ENCODE measurements at places on chromosomes 7 and 10. TPM values are rescaled to one million over a fixed set of nuclear protein-coding genes. Genes with fewer than 3 reads are reported as not detected.

- DNase-seq = no peak
- no peak overlapping the region for H3K27ac ChIP-seq
- no peak overlapping the region for H3K4me3 ChIP-seq
- H3K27me3 ChIP-seq = no peaks in the 10 kb centered on the region
- H3K4me1 ChIP-seq = no peaks in the 10 kb centered on the region
Observed at GRCh38 chr10:30359373-30360206, 10.5 kb upstream of the MTPAP start.

DNA sequence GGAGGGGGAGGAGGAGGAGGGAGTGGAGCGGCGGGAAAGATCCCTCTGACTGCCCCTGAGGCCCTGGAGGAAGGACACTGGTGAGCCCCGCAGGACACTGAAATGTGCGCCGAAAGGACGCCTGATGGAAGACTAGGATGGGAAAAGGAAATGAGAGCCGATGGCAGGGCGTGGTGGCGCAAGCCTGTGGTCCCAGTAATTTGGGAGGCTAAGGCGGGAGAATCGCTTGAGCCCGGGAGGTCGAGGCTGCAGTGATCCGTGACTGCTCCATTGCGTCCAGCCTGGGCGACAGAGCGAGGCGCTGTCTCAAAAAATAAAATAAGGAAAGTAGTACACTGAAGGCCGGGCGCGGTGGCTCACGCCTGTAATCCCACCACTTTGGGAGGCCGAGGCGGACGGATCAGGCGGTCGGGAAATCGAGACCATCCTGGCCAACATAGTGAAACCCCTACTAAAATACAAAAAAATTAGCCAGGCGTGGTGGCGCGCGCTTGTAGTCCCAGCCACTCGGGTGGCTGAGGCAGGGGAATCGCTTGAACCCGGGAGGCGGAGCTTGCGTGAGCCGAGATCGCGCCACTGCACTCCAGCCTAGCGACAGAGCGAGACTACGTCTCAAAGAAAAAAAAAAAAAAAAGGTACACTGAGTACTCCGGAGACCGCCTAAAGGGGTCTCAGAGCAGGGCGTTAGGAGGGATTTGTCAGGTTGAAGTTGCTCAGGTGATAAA, 561 bp upstream of the HNRNPF start:
- H3K4me3 ChIP-seq = peak overlapping the region; percentile 75
- H3K27me3 ChIP-seq = no peaks in the 10 kb centered on the region
- H3K36me3 ChIP-seq = no peaks in the 10 kb centered on the region
- peaks cover 7% of the 10 kb centered on the region for H3K4me1 ChIP-seq

GRCh38 chr7:107692501-107692900, 31.9 kb downstream of the SLC26A4 start:
- no peaks in the 10 kb centered on the region for H3K27me3 ChIP-seq
- no peak overlapping the region for H3K4me3 ChIP-seq
- no peaks in the 10 kb centered on the region for H3K4me1 ChIP-seq
- no peak overlapping the region for H3K27ac ChIP-seq
- no peaks in the 10 kb centered on the region for H3K36me3 ChIP-seq

DNA sequence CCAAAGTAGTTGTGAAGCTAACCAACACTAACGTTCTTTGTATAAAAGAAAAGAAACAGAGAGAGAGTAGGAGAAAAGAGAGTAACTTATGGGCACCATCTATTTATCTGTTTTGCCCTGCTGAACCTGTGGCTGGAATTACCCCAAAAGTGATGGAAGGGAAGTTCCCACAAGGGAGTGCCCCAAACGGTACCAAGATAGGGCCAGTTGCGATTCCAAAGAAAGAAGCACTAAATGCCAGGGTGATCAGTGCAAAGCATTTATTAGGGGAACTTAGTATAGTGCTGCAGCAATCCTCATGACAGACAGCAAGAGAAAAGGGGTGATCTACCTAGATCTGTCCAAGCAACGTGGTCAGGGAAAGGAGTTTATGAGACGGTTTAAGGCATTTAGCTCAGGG, 190.2 kb downstream of the SORCS3 start:
- no peaks in the 10 kb centered on the region for H3K27me3 ChIP-seq
- DNase-seq = no peak
- H3K36me3 ChIP-seq = no peaks in the 10 kb centered on the region
- H3K4me1 ChIP-seq = no peaks in the 10 kb centered on the region
- H3K4me3 ChIP-seq = no peak overlapping the region

DNA sequence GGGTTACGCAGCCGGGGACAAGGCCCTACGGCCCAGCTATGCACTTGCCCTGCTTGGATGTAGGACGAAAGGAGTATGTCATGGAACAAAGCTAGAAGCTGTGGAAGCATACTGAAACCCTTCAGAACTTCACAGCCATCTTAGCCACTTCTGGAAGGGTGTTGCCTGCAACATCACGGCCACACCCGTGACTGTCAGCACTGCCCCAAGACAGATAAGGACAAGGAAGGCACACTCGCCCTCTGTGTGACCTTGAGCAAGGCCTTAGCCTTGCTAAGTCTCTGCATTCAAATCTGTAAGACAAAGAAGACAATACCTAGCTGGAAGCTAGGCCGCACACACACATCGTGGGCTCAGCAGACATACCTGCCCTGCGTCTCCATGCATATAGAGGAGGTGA, 352.5 kb upstream of the MGMT start:
- no peak overlapping the region for H3K27ac ChIP-seq
- H3K4me3 ChIP-seq = no peak overlapping the region
- no peaks in the 10 kb centered on the region for H3K36me3 ChIP-seq
- DNase-seq = no peak
- no peaks in the 10 kb centered on the region for H3K27me3 ChIP-seq
- H3K4me1 ChIP-seq = no peaks in the 10 kb centered on the region

- no peak overlapping the region for H3K4me3 ChIP-seq
- H3K36me3 ChIP-seq = no peaks in the 10 kb centered on the region
- H3K4me1 ChIP-seq = no peaks in the 10 kb centered on the region
- no peaks in the 10 kb centered on the region for H3K27me3 ChIP-seq
Observed at GRCh38 chr7:158646766-158647474, 57.7 kb downstream of the NCAPG2 start.

- DNase-seq = no peak
- H3K36me3 ChIP-seq = no peaks in the 10 kb centered on the region
- H3K4me1 ChIP-seq = no peaks in the 10 kb centered on the region
- H3K27me3 ChIP-seq = no peaks in the 10 kb centered on the region
- H3K27ac ChIP-seq = no peak overlapping the region
Observed at GRCh38 chr10:122550983-122551382, 9.6 kb upstream of the DMBT1 start.

DNA sequence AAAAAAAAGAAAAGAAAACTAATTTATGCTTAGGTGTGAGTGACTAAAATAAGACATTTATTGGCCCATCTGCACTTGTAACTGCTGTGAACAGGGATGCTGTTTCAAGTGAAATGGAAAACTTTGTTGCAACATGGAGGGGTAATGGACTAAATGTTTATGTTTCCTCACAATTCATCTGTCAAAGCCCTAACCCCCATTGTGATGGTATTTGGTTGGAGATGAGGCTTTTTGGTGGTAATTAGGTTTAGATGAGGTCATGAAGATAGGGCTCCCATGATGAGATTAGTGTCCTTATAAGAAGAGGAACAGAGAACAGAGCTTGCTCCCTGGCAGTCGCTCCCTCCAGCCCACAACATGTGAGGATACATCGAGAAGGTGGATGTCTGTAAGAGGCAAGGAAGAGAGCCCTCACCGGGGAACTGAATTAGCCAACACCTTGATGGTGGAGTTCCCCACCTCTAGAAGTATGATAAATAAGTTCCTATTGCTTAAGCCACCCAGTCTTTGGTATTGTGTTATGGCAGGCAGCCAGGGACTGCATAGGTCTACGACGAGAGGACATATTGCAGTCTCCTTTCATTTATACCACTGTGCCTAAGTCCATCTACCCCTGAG, 28.6 kb upstream of the VCL start:
- H3K27ac ChIP-seq = no peak overlapping the region
- DNase-seq = no peak
- H3K27me3 ChIP-seq = no peaks in the 10 kb centered on the region

- H3K4me1 ChIP-seq = peaks cover 4% of the 10 kb centered on the region
- no peak overlapping the region for H3K4me3 ChIP-seq
- H3K27me3 ChIP-seq = no peaks in the 10 kb centered on the region
- no peaks in the 10 kb centered on the region for H3K36me3 ChIP-seq
- no peak overlapping the region for H3K27ac ChIP-seq
Observed at GRCh38 chr10:21130683-21131442, 233.8 kb upstream of the NEBL start.

GRCh38 chr7:27129729-27130539, 623 bp downstream of the HOXA4 start:
- H3K4me1 ChIP-seq = no peaks in the 10 kb centered on the region
- peaks cover 11% of the 10 kb centered on the region for H3K27me3 ChIP-seq
- no peak for DNase-seq
- peak overlapping the region; percentile 26 for H3K4me3 ChIP-seq

DNA sequence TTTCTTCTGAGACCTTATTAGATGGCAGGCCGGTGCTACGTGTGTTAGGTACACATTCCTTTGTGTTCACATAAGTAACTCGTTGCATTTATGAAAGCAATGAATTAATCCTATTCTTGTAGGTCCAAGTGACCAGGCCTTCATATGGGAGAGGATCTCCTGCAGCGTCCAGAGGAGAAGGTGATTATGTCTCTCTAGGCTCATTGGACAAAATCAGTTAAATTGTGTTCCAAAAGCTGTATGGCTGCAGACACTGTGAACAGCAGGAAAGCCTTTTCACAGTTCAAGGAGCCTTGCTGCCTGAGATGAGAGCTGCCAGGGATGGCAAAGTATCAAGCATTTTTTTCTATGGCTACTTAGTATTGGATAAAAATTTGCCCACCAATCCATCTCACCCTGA, 433.1 kb upstream of the FZD8 start:
- H3K27ac ChIP-seq = no peak overlapping the region
- no peak overlapping the region for H3K4me3 ChIP-seq
- H3K4me1 ChIP-seq = no peaks in the 10 kb centered on the region
- H3K27me3 ChIP-seq = no peaks in the 10 kb centered on the region
- H3K36me3 ChIP-seq = no peaks in the 10 kb centered on the region

Gene SUN3
- total RNA-seq = not detected

Gene NPY
- 9.7 TPM for total RNA-seq

Gene SEC31B
- total RNA-seq = 1.9 TPM

Gene OR13A1
- 0.12 TPM for total RNA-seq

Gene HOXA7
- 0.06 TPM for total RNA-seq

Gene NUTM2A
- total RNA-seq = 0.79 TPM

Gene EGFR
- total RNA-seq = 38.0 TPM

Gene PRKAR2B
- total RNA-seq = 6.2 TPM

Gene CC2D2B
- total RNA-seq = 0.29 TPM
